ENCODE measurements at places on chromosomes 7 and 10.

DNA sequence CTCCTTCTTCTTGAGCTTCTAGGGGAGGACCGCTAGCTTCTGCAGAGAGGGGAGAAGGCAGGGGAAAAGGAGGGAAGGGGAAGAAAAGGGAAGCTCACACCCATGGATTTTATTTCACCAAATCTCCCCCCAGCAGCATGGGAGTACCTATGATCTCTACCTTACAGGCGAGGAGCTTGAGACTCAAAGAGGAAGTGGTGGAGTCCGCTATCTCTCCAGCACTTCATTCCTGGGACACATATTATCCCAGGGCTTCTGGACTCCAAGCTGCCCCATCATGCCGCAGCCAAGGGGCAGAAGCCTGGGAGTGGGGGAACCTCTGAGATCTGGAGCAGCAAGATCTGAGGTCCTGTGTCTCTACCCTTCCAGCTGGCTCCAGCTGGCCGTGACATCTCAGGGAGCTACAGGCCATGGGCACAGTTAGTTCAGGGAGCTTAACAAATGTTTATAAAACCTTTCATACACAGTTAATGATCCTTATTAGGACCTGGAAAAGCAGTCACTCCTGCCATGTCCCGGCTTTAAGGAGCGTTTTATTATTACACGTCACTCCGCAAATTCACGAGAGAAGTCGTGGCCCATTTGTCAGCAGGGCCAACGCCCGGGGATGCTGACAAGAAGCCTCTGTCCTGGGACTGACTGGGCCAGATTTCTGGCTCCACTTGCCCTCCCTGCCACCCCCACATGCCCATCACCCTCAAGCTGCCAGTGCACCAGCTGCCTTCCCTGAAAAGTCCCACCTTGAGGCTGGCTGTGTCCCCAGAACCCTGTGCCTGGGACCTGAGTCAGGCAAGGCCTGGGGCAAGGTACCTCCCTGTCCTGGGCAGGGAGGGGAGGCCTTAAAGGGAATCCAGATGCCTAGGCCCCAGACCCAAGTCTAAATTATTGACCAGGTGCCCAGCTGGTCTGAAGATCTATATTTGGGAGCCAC, 132.1 kb upstream of the ZMIZ1 start:
- DNase-seq = no peak

DNA sequence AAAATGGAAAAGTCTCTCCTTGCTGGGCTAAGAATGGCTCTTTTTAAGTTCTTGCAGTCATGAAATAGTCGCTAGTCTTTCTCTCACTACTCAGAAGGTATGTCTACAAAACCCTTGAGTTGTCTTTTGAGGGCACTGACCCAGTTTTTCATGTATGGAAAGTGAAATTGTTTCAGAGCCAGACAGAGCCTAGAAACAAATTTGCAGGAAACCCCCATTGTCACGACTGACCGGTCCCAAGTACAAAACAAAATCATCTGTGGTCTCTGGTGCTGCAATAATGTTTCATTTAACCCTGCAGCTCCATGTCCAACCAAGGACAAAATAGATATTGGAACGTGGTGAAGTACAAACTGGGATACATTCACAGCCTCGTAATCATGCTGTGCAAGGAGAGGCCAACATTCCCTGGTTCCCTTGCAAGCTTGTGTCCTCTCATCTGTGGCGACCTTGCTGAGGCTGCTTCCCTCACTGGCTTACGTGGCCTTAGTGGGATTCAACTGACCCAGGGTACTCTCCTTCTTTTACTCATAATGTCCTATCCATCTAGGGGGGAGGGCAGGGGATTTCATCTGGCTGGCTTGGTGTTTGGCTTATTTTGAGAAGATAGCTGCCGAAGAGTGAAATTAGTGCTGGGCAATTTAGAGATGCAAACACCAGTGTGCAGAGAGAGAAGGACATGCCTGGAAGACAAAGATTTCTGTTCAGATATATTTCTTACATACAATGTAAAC, 172.5 kb downstream of the IPMK start:
- DNase-seq = no peak

- DNase-seq = no peak
These were observed 340.7 kb upstream of the CELF2 start for GRCh38 chr10:10676972-10677371.

DNA sequence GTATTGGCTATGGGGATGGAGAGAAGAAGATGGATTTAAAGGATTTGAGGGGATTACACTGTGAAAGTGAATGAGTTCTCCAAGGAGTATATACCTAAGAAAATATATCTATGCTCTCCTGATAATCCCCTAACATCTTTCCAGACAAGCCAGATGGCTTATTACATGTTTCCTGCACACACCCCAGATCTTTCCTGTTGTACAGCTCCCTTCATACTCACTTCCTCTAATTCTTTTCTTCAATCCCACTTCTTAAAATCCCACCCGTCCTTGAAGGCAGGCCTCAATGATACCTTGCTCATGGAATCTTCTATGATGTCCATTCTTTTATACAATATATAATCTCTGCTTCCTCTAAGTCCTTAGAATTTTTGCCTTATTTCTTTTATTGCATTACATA, 317.2 kb upstream of the DGKB start:
- no peak for DNase-seq

DNA sequence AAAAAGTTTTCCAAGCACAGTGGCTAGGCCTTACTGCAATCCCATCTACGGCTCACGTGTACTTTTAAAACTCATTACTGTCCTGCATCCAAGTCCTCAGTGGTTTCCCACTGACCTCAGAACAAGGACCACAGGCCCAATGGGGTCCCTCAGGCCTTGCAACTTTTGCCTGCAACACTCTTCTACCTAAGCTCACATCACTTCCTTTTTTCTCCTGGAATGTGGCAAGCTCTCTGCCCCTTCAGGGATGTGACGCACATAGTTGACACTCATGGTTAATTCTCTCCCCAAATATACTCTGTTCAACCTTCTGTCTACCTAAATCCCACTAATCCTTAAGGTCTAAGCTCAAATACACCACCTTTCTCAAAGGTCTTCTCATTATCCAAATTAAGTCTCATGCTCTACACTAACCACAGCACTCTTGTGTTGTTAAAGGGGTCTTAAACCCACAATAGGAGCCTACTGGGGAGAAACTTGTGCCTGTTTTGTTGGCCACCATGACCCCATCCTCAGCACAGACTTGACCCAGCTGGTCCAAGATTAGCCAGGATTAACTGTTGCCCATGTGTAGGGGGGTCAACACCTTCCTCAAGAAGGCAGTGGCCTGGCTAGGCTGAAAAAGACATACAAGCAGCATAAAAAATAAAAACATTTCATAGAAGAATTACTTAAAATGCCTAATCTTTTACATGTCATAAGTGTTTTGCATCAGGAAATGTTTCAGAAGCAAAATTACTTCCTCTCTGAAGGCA, 15.2 kb downstream of the HNRNPF start:
- DNase-seq = no peak

- DNase-seq = no peak
These were observed 56.8 kb downstream of the FAS start for GRCh38 chr10:89047397-89047796.
